Smooth muscle cell of the pulmonary artery (primary cell): ENCODE measurements at places on chromosomes 12 and 14. TPM values are rescaled to one million over a fixed set of nuclear protein-coding genes. Genes with fewer than 3 reads are reported as not detected.

The GRIP1 gene
- total RNA-seq: 0.26 and 0.33 TPM in 2 replicates

The LRTM2 gene
- total RNA-seq: not detected in 2 replicates

The PSMB5 gene
- total RNA-seq: 174 and 207 TPM in 2 replicates

The TMPRSS12 gene
- total RNA-seq: not detected in 2 replicates

The KSR2 gene
- total RNA-seq: under 0.01 TPM in 2 replicates

The MANSC4 gene
- total RNA-seq: not detected in 2 replicates

The ACOT4 gene
- 0.76 and 0.98 TPM in 2 replicates for total RNA-seq

The NRIP2 gene
- 0.07 TPM in 1 of 2 replicates, not detected in the other for total RNA-seq

The BDKRB1 gene
- 0.91 and 1.3 TPM in 2 replicates for total RNA-seq

The OTUB2 gene
- 1.8 and 1.9 TPM in 2 replicates for total RNA-seq

The ACSM4 gene
- not detected in 2 replicates for total RNA-seq

The GPR65 gene
- total RNA-seq: 0.07 and 0.26 TPM in 2 replicates

The EGLN3 gene
- total RNA-seq: 1.7 and 2.2 TPM in 2 replicates

The VRK1 gene
- total RNA-seq: 10.5 and 13.5 TPM in 2 replicates

The CCDC38 gene
- total RNA-seq: not detected in 2 replicates

The ALG10B gene
- 4.4 and 6.7 TPM in 2 replicates for total RNA-seq

The DAO gene
- not detected in 2 replicates for total RNA-seq

The FAM222A gene
- under 0.01 and 0.23 TPM in 2 replicates for total RNA-seq

The CYP27B1 gene
- total RNA-seq: 0.20 and 0.79 TPM in 2 replicates

The IKZF4 gene
- 2.4 and 2.7 TPM in 2 replicates for total RNA-seq

The COA8 gene
- total RNA-seq: 17.7 and 22.5 TPM in 2 replicates

The PUS7L gene
- total RNA-seq: 18.8 and 21.0 TPM in 2 replicates

The LMNTD1 gene
- 0.39 and 0.63 TPM in 2 replicates for total RNA-seq

The FRMD6 gene
- 195 and 346 TPM in 2 replicates for total RNA-seq

The MIP gene
- 0.13 TPM in 1 of 2 replicates, not detected in the other for total RNA-seq

The SYNDIG1L gene
- under 0.01 TPM in 1 of 2 replicates, not detected in the other for total RNA-seq

The BCL2L14 gene
- not detected in 2 replicates for total RNA-seq

The LHX5 gene
- total RNA-seq: not detected in 2 replicates

The CEP290 gene
- 11.0 and 13.8 TPM in 2 replicates for total RNA-seq
